ENCODE measurements at places on chromosomes 2 and 18. TPM values are rescaled to one million over a fixed set of nuclear protein-coding genes. Genes with fewer than 3 reads are reported as not detected.

GRCh38 chr18:31736630-31737029 is 24.1 kb downstream of the SLC25A52 start:
- H3K4me3 ChIP-seq = no peak overlapping the region
- H3K36me3 ChIP-seq = no peaks in the 10 kb centered on the region
- no peaks in the 10 kb centered on the region for H3K27me3 ChIP-seq

Gene MEX3C
- total RNA-seq = 81.9 TPM

DNA sequence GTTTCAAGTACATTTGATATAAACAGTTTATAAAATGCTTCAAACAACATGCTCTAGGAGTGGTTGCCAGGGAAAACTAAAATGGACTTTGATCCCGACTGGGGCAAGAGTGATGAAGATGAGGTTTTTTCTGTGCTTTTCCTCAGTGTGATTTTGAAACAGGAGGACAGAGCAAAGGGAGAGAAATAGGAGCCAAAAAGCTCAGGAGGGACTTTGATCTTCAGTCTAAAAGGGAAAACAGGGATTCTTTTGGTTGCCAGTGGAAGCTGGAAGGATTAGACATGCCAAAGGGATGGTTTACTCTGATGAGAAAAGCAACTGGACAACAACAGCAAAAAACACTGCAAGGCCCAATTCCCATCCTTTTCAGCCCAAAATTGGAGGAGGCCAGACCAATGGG is 95.5 kb downstream of the LTBP1 start:
- H3K4me1 ChIP-seq = no peaks in the 10 kb centered on the region
- H3K36me3 ChIP-seq = no peaks in the 10 kb centered on the region
- no peak overlapping the region for H3K4me3 ChIP-seq

Gene MOCOS
- total RNA-seq = 69.1 TPM

DNA sequence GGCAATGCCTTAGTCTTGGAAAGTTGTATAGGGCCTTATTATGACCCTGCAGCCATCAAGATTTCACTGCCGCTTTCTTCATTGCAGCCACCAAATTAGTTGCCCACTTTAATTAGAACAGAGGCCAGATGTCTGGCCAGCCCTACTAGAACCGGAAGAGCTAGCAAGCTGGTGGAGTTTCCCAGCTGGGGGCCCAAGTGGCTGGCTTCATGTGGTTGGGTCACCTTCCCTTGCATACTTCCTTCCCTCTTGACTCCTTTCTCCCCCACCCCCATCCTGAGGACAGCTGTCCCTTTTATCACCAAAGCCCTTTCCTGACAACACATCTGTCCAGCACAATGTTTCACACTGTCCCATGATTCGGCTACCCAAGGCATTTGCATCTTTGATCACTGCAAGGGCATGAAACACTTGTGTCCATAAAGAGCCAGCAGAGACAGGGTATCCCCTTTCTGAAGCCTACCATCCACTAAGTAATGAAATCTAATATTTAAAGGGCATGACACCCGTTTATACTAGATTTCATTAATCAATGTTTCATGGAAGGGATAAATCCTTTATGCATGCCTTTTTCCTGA is 187.2 kb downstream of the BCL11A start:
- no peaks in the 10 kb centered on the region for H3K36me3 ChIP-seq
- H3K27ac ChIP-seq = no peak overlapping the region
- H3K4me3 ChIP-seq = no peak overlapping the region
- no peak for DNase-seq
- H3K27me3 ChIP-seq = no peaks in the 10 kb centered on the region

- peaks cover 22% of the 10 kb centered on the region for H3K4me1 ChIP-seq
- no peaks in the 10 kb centered on the region for H3K27me3 ChIP-seq
- H3K36me3 ChIP-seq = no peaks in the 10 kb centered on the region
These were observed 142.3 kb upstream of the ITGA6 start for GRCh38 chr2:172285010-172285621.

DNA sequence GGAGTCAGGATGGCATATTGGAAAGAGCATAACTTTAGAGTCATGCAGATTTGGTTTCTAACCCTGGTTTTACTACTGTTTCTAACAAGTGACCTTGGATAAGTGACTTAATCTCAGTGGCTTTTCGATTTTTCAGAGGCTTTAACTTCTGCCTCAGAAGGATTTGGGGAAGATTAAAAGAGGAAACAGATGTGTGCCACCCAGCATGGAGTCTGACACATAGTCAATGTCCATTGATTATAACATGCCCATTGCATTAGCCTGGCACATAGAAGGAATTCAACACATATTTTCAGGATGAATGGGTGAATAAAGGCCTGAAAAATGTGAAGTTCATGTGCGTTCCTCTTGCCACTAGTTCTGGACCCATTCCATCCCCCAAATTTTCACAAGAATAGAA is 438.2 kb downstream of the EPHA4 start:
- H3K27ac ChIP-seq = no peak overlapping the region
- H3K36me3 ChIP-seq = no peaks in the 10 kb centered on the region
- no peaks in the 10 kb centered on the region for H3K4me1 ChIP-seq
- DNase-seq = no peak

DNA sequence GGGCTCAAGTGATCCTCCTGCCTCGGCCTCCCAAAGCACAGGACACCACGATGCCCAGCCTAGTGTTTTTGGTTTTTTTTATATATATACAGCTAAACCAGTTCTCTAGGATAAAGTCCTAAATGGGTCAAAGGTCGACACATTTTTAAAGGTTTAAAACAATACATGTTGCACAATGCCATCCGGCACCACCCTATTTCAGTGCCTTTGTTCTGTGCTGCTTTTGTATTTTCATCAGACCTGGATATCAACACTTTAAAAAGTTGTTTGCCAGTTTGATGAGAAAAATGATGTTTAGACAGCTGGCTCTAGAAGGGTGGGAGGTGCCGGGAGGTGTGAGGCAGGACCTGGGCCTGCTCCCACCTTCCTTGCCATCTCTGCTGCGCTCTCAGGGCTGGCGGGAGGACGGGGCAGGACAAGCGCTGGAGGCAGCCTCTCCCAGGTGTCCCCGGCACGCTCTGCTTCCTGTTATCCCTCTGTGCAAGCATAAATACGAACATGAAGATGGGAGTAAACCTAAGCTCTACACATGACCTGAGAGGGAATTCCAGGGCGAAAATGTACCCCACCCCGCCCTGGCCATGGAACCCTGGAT is 103.7 kb downstream of the HS6ST1 start:
- no peak overlapping the region for H3K27ac ChIP-seq
- no peaks in the 10 kb centered on the region for H3K4me1 ChIP-seq
- no peaks in the 10 kb centered on the region for H3K27me3 ChIP-seq
- no peaks in the 10 kb centered on the region for H3K36me3 ChIP-seq

Gene L3MBTL4
- total RNA-seq = not detected
